Fibroblast of pulmonary artery (primary cell): ENCODE measurements at places on chromosomes 16 and 17.

DNA sequence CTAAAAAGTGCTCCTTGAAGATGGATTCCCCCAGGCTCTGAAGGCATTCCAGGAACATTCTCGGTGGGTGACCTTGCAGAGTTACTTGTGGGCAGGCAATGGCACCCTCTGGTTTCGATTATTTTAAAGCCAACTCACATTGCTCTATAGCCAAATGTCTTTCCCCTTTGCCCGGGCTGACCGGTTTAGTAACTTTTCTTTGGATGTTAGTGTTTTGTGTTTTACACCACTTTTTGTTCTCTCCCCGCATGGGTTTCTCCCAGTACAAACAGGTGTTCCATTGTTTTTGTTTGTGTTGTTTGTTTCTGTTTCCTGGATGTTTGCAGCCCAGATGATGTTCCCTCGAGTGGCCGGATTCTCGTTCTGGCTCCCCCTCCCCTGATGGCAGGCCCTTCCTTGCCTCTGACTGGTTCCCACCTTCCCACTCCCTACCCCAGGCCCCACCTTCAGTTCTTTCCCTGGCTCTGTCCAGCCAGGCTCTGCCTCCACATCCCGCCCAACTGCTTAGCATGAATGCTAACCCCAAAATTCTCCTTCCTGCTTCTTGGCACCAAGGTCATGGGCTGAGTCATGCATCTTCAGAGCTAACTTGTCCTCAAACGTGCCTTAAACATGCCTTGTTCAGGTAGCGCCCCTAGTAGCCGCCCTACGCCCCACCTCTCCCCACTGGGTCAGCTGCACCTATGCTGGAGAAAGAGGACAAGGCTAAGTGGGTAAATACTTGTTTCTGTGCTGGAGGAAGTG, 40.6 kb downstream of the ELAC2 start:
- DNase-seq: no peak

- DNase-seq: no peak
Measured at GRCh38 chr16:76297941-76298340, 20.7 kb downstream of the CNTNAP4 start.

DNA sequence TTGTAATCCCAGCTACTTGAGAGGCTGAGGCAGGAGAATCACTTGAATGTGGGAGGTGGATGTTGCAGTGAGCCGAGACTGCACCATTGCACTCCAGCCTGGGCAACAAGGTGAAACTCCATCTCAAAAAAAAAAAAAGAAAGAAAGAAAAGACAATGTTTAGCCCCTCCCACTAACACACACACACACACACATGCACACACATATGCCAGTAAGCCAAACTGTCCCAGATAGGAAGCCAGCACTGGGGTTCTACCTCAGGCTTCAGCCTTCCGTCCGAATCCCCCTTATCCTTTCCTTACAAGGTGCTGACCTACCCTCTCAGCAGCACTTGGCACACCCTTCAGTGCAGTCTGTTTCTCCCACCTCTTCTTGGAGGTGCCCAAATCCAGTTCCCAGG, 8.7 kb upstream of the KCNH6 start:
- no peak for DNase-seq

DNA sequence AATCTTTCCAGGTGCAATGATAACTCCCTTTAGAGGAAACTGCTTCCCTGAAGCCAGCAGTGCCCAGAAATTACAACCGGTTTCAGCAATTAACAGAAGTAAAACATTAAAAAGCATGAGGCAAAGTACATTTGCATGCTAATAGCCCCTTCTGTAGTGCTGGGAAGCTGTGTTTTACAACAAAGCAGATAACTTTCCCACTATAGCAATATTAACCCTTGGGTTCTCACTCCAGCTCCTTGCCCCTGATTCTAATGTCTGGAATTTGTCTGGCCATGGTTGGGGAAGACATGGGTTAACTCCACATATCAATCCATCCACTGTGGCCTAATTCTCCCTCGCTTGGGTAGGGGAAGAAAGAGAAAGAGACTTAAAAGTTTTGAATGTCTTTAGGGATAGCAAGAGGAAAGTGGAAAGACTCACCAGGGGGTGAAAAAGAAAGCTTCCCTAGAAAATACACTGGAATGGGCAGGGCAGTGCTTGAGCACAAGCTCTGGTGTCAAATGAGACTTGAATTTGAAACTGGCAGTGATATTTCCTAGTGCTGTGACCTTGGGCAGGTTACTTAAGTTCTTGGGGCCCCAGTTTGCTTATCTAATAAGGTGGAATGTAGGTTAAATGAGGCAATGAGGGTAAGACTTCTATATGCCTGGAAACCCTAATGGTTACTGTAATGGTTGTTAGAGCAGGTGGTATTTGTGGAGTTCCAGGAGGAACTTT, 102.0 kb downstream of the SOX9 start:
- no peak for DNase-seq
